ENCODE measurements at places on chromosomes 3 and 15.

- DNase-seq = peak; percentile 63
Measured at GRCh38 chr15:25504307-25504706, 65.5 kb upstream of the UBE3A start.

DNA sequence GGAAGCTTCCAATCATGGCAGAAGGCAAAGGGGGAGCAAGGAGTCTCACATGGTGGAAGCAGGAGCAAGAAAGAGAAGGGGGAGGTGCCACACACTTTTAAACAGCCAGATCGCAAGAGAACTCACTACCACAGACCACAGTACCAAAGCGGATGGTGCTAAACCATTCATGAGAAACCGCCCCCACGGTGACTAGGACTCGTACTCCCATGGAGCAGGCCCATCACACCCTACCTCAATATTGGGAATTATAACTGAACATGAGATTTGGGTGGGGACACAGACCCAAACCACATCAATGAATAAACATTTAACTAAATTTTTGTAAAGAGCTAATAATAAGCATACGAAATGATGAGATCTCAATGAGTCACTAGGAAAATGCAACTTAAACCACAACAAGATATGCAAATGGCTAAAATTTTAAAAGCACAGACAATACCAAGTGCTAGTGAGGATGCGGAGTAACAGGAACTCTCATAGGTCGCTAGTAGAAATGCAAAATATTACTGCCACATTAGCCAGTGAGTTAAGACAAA lies 10.0 kb downstream of the MRPS25 start:
- peak; percentile 12 for DNase-seq

DNA sequence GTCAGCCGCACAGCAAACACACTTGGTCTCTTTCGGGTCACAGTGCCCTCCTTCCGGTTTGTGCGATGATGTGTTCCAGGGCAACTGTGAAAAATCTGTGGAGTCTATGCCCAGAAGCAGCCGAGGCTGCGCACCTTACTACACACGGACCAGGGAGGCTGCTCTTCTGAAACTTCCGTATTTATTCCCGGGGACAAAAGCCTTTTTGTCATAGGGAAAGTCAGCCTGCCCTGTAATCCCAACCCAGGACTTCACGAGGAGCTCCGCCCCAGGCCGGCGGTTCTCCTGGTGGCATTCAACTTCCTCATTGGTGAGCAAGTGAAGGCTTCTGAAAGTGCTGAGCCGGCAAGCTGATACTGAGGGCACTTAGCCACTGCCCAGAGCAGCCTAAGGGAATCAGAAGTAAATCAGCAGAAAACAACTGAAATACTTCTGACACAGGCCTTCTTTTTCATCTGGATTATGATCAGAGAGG lies 126.5 kb downstream of the FMN1 start:
- peak; percentile 38 for DNase-seq

DNA sequence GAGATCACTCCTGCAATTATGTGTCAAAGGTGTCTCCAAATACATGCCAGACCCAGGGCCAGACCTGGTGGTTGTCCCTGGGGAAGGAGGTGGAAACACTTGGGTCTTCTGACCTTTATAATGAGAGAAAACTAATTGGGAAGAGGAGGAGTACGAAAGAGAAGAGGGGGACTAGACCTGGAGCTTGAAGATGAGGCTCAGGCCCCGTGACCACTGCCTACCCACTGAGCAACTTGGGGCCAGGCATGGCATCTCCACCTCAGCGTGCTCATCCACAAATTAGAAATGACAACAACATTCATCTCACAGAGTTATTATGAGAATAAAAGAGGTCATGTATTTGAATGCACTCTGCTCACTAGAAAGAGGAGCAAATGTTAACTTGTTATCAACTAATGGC lies 19.4 kb upstream of the SPTBN5 start:
- DNase-seq = no peak

DNA sequence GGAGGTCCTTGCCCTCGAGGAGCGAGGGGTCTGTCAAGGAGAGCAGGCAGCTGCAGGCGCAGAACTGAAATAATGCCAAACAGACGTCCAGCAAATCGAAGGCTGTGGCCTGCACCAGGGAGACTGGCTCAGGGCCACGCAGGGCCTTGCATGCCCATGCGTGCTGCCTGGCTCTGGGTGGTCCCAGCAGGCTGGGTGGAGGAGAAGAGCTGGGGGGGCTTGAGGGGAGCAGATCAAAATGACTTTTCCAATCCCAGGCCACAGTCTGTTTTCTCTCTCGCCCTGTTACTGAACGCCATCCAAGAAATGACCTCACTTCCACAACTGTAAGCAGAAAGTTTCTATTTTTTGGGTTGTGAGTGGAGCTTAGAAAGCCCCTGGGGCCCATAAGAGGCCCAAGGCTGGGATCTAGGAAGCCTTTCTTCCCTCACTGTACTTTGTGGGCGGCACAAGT lies 96.9 kb upstream of the RPL32 start:
- peak; percentile 55 for DNase-seq

GRCh38 chr3:58429657-58430056 lies 4.0 kb downstream of the PDHB start:
- DNase-seq = peak; percentile 29

DNA sequence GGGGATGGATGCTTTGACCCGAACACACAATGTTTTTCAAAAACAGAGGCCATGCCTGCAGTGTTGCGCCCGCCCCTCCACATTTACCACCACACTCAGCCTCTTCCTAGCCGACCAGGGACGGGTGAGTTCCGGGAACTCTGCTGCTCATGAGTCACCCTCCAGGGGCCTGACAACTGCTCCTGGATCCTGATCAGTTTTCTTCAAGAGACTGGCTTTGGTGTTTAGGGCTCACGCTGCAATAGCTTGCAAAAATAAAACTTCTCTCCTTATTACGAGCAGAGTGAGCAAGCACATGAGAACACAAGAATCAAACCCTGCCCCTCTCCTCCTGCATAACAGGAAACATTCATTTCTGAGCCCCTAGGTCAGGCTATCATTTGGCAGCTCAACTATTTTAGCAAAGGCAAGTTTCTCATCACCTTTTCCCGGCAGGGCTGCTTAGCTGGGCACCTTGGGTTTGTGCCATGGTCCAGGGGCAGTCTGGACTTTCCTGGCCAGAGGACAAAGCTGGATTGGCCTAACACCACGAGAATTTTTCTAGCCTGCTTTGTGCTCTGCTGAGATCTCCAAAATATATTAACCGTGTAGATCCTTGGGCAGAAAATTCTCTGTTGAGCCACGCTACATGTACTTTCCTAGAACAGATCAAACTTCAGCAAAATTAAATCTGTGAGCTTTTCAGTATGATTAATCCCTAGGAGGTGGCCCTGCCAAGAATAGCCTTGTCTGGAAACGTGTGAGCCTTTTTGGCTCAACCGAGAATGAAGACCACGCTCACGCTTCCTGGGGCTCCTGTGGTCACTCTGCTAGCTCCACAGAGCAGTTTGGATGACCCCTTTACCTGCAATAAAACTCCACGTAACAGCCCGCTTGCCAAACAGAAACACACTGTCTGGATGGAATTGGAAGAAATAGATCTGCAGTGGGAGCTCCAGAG lies 52.7 kb upstream of the SPATA12 start:
- DNase-seq = peak; percentile 90

DNA sequence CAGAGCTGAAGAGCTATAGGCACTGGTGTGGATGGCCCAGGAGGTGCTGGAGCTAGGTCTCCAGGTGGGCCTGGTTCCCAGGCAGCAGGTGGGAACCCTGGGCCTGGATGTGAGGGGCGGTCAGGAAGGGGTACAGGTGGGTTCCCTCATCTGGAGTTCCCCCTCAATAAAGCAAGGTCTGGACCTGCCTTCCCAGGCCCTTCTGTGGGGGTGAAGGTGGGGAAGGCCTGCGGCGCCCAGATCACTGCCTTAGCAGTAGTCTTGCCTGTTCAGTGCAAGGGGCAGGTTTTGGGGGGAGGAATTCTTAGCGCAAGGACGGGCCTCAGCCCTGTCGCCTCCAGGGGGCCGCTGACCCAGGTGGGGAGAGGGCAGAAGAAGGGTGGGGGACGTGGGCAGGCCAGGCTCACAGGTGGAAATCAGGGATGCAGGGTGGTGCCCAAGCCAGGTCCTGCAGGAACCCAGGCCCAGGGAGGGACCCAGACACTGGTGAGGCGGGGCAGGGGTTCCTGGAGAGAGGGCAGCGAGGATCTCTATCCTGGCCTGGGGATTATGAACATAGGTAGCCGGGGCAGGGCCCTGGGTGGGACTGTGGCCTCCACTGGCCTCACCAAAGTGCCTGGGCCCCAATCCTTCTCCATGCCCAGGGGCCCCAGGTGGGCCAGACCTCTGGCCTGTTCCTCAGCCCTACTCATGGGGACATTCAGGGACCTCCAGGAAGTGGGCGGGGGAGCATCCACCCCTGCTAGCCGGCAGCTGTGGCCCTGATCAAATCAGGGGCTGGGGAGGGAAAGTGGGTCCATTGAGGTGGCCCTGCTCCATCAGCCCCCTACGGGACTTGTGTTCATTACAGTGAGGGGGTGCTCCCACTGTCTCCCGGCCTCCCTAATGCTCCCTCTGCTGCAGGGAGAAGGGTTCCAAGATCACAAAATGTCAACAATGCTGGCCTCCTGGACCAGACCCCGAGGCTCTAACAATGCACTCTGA lies 25.3 kb downstream of the HDAC11 start:
- DNase-seq = no peak

DNA sequence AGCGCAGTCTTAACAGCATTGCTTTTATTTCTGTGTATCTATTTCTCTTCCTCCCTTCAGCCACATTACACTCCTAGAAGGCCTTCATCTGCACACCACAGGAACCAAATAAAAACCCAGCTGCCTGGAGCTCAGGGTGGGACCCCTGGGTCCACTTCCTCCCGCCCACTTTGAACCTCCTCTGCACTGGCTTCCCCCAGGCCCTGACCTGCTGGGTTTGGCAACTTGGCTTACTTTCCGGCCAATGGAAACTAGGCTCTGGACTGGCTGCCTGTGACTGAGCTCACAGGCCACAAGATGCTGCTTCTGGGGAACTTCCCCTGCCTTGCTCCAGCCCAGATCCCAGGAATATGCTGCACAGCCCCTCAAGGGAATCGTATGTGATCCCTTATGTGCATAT lies 89.8 kb downstream of the SEMA5B start:
- DNase-seq = no peak

DNA sequence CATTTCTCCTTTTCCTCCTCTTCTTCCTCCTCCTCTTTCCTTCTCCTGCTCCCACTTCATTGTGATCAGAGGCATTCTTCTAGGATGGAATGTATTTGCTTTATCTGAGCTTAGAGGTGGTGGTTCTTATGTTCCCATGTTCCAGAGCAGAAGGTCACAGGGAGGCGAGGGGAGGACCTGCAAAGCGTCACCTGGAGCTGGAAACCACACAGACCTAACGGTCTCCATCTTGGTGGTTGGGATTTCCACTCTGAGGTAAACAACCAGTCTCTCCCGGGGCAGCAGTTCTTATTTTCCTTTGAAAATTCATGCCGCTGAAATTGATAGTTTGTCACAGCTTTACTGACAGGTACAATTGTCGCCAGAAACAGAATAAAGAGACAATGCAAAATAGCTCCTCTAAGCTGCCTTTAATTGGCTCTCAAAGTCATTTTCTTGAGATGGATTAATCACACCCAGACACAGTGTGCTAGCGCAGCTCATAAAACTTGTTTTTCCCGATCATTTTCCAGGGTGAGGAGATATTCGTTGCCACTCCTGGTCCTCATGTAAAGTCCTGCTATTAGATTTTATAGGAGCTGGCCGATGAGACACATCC lies 16.9 kb upstream of the AGBL1 start:
- no peak for DNase-seq

GRCh38 chr3:161551697-161552096 lies 55.1 kb downstream of the OTOL1 start:
- DNase-seq = peak; percentile 5

- peak; percentile 28 for DNase-seq
Measured at GRCh38 chr15:45583731-45584639, 3.2 kb upstream of the BLOC1S6 start.

- no peak for DNase-seq
Measured at GRCh38 chr3:11464356-11464755, 179.4 kb downstream of the VGLL4 start.

DNA sequence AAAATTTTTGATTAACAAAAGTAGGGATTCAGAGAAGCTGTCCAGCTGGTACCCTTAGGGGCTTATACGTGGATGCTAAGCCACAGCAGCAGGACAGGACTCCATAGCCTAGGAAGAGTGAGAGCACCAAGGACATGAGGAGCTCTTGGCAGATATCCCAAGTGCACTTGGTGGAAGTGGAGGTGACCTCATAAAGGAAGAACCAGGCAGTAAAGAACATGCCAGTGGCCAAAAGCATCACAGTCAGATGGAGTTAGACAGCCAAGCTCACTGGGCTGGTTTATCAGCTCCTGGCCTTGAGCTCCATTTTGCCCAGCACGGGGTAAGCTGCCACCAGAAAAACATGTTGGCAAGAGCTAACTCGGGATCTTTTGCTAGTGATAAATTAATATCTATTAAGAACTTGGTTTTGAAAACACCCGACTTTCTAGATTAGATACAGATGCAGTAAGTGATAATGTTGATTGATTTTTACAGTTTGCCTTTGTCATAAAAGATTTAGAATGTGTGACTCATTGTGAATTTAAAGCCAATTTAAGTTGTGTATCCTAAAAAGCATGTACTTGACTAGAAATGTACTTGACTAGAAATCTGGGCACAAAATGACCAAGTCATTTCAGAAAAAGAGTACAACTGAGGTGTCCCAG lies 108.0 kb downstream of the CMSS1 start:
- peak; percentile 67 for DNase-seq

GRCh38 chr3:55701997-55702396 lies 214.9 kb upstream of the WNT5A start:
- DNase-seq = no peak

- DNase-seq = peak; percentile 10
Measured at GRCh38 chr15:42858999-42859789, 61.4 kb downstream of the TTBK2 start.
